ENCODE measurements at places on chromosomes 1 and 21.

DNA sequence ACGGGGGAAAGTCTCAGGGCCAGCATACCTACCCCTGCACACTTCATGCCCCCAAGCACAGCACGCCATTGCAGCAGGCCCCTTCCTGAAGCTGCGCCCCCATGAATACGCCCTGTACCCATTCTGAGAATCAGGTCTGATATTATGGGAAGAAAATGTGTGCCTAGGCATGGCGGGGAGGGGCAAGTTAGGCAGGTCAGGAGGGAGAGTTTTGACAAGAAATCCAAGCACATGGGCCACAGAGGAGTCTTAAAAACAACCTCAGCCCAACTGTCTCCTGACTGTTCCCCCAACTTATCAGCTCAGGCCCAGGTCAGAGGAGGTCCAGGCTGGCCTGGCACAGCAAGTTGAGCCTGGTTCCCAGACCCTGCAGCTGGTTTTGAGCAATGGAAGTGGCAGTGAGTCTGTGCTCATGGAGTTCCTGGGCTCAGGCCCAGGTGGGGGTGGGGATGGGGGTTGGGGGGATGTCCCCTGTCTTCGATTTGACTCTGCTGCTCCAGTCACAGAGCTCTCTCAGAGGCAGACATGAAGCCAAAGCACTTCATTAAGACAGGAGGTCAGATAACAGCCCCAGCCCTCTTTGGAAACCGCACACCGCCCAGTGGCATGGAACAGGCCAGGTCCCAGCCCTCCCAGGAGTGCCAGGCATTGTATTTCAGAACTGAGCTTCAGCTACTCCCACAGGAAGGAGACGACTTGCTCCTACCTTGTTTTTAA, 20.6 kb upstream of the BCAR3 start:
- H3K27me3 ChIP-seq = no peaks in the 10 kb centered on the region
- no peak overlapping the region for H3K4me3 ChIP-seq
- H3K36me3 ChIP-seq = no peaks in the 10 kb centered on the region
- no peak for DNase-seq
- H3K4me1 ChIP-seq = no peaks in the 10 kb centered on the region

- H3K27me3 ChIP-seq = no peaks in the 10 kb centered on the region
- H3K4me3 ChIP-seq = no peak overlapping the region
- no peaks in the 10 kb centered on the region for H3K36me3 ChIP-seq
- no peaks in the 10 kb centered on the region for H3K4me1 ChIP-seq
These were observed 179.8 kb downstream of the PHTF1 start for GRCh38 chr1:113579256-113580018.

GRCh38 chr1:182601416-182601786, 2.8 kb downstream of the RGS16 start:
- DNase-seq = peak; percentile 64
- no peaks in the 10 kb centered on the region for H3K36me3 ChIP-seq
- no peaks in the 10 kb centered on the region for H3K27me3 ChIP-seq
- peaks cover 12% of the 10 kb centered on the region for H3K4me1 ChIP-seq
- H3K4me3 ChIP-seq = no peak overlapping the region
- peak overlapping the region; percentile 4 for H3K27ac ChIP-seq

DNA sequence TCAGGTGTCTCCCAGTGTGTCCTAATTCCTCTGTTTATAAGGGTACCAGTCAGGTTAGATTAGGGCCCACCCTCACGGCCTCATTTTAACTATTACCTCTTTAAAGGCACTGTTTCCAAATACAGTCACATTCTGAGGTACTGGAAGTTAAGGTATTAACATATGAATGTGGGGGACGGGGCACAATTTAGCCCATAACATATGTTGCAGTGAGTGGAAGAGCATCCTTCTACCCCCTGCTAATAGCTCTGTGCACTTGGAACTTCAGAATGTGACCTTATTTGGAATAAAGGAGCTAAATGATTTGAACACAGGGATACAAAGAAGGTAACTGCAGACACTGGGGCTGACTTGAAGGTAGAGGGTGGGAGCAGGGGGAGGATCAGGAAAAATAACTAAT, 67.3 kb upstream of the ADGRL2 start:
- no peak overlapping the region for H3K4me3 ChIP-seq
- no peaks in the 10 kb centered on the region for H3K27me3 ChIP-seq
- H3K36me3 ChIP-seq = no peaks in the 10 kb centered on the region
- H3K4me1 ChIP-seq = no peaks in the 10 kb centered on the region
- no peak for DNase-seq
- no peak overlapping the region for H3K27ac ChIP-seq

DNA sequence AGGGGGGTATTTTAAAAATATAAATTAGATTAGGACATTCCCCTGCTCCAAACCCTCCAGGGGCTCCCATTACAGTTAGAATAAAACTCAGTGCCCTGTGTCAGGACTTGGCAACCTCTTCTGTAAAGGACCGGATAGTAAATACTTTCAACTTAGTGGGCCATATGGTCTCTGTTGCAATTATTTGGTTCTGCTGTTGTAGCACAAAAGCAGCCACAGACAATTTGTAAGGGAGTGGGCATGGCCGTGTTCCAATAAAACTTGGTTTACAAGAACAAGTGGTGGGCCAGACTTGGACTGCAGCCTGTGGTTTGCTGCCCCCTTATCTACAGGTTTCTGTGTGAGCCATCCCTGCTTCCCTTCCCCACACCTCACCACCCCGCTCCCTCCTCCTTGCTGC, 92.0 kb downstream of the ACTL8 start:
- H3K4me1 ChIP-seq = no peaks in the 10 kb centered on the region
- no peak overlapping the region for H3K4me3 ChIP-seq
- H3K27me3 ChIP-seq = no peaks in the 10 kb centered on the region

- no peaks in the 10 kb centered on the region for H3K36me3 ChIP-seq
- peaks cover 63% of the 10 kb centered on the region for H3K27me3 ChIP-seq
- H3K27ac ChIP-seq = no peak within 1 kb of the TSS
These were observed at the start of gene RNF207 for GRCh38 chr1:6205849-6206519. Gene RNF207, plus strand, starts transcription at chr1:6206119. Its CDS starts 417 bp downstream, at chr1:6206536.

- no peak overlapping the region for H3K27ac ChIP-seq
- no peak for DNase-seq
- no peaks in the 10 kb centered on the region for H3K36me3 ChIP-seq
- no peak overlapping the region for H3K4me3 ChIP-seq
These were observed 348.8 kb downstream of the HHAT start for GRCh38 chr1:210677533-210677932.

DNA sequence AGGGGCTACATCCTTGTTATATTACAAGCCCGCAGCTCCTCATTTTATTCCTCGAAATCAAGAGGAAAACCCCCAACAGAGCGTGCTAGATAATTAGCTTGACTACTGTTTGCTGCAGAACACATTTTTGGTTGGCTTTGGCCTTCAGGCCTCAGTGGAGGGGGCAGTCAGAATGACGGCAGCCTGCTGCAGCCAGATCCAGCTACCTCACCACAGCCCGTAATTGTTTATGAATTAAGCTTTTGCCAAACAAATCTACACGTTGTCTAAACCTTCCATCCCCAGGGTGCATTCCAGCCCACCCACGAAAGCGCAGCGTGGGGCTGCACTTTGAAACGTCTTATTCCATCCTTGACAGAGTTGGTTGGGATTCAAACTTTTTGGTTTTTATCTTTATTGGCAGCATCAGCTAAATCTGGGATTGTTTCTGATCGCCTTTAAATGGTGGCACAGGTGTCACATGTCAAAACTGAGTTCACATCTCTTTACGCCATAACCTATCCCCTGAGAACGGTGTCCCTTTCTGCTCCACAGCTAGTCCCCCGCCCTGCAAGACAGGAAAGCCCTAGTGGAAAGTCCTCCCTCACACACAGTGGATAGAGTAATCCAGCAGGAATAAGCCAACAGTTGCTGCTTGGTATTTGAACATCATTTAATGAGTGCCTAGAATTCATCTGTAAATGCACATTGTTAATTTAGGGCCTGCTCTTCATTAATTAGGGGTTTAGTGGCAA, 195.5 kb downstream of the LMO4 start:
- no peaks in the 10 kb centered on the region for H3K36me3 ChIP-seq
- DNase-seq = no peak
- no peak overlapping the region for H3K4me3 ChIP-seq
- no peak overlapping the region for H3K27ac ChIP-seq
- no peaks in the 10 kb centered on the region for H3K4me1 ChIP-seq

GRCh38 chr21:46459356-46460112, 843 bp downstream of the DIP2A start:
- no peak for DNase-seq
- H3K36me3 ChIP-seq = peaks cover 12% of the 10 kb centered on the region
- peaks cover 15% of the 10 kb centered on the region for H3K4me1 ChIP-seq

DNA sequence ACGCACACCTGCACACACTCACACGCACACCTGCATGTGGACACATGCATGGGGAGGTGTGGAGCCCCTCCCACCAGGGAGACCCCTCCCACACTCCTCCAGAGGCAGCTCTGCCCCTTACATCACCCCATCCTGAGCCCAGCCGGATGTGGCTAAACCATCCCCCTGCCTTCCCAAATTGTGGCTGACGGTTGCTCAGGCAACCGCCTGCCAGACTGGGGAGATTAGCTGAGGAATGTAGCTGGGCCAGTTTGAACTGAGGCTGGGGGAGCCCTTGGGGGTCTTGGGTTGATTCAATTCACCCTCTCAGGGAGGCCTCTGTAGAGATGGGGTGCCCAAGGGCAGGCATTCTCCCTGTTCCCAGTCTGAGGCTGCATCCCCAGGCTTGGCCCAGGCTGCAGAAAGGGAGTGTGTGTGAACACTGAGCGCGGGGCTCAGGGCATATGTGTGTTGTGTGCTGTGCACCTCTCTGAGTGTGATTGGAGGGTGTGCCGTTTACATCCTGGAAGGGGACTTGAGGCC, 12.9 kb downstream of the PTPRU start:
- no peak overlapping the region for H3K4me3 ChIP-seq
- H3K27me3 ChIP-seq = peaks cover 49% of the 10 kb centered on the region
- DNase-seq = no peak
- no peaks in the 10 kb centered on the region for H3K4me1 ChIP-seq
- no peak overlapping the region for H3K27ac ChIP-seq

DNA sequence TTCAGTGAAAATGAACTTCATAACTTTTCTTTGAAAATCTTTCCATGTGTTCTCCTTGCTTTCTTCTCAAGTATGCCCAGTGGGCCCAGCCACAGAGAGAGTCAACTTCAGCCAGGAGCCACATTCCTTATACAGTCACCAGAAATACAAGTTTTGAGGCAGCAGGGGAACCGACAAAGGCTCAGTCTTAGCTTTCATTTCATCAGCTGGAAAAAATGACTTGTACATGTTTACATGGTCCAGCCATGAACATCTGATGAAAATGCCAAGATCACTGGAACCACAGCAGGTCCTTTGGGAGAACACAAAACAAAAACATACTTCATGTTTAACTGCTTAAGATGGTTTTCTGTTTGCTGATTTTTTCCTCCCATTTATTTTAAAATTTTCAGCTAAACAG, 72.5 kb downstream of the SYDE2 start:
- no peaks in the 10 kb centered on the region for H3K27me3 ChIP-seq
- H3K4me1 ChIP-seq = no peaks in the 10 kb centered on the region
- H3K4me3 ChIP-seq = no peak overlapping the region
- H3K36me3 ChIP-seq = no peaks in the 10 kb centered on the region
- no peak overlapping the region for H3K27ac ChIP-seq
- DNase-seq = no peak

DNA sequence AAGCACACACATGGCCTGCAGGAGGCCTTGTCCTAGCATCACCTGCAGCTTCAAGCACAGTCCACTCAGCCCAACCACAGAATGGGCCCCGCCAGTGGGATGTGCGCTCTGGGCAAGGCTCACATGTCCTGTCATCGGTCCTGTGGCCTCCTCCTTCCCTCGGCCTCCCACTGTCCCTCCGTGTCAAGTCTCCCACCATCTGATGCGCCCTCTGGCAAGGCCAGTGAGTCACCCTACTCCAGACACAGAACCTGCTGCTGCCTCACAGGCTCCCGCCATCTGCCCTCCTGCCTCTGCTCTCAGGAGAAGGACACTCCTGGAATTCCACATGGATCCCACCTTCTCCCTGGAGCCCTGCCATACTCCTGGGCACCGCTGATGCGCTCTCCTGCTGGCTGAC, 14.2 kb downstream of the KCNAB2 start:
- H3K4me3 ChIP-seq = no peak overlapping the region
- H3K4me1 ChIP-seq = no peaks in the 10 kb centered on the region
- H3K27ac ChIP-seq = no peak overlapping the region
- H3K27me3 ChIP-seq = no peaks in the 10 kb centered on the region
- no peak for DNase-seq
- H3K36me3 ChIP-seq = peaks cover 36% of the 10 kb centered on the region

DNA sequence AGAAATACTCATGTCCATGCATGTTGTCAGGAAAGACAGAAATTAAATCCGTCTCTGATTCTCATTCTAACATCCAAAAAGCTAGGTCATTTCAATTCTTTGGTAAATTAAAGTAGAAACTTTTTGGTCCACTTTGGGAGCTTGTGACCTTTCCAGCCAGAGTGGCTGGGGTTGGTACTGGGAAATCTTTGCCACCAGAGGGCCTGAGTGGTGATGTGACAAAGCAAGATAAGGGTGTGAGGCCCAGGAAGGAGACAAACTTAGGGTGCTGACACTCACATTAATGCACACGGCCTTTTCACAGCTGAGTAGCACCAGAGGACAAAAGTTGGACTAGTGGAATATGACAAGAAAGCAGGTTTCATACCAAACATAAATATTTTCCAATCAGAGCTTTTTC, 144.3 kb downstream of the DNM3 start:
- no peaks in the 10 kb centered on the region for H3K4me1 ChIP-seq
- DNase-seq = no peak
- no peak overlapping the region for H3K4me3 ChIP-seq
- H3K36me3 ChIP-seq = no peaks in the 10 kb centered on the region
- H3K27me3 ChIP-seq = no peaks in the 10 kb centered on the region

GRCh38 chr21:42154237-42155044, 64.5 kb upstream of the ABCG1 start:
- DNase-seq = no peak
- peaks cover 42% of the 10 kb centered on the region for H3K27me3 ChIP-seq
- H3K4me1 ChIP-seq = peaks cover under 1% of the 10 kb centered on the region
- no peaks in the 10 kb centered on the region for H3K36me3 ChIP-seq

GRCh38 chr1:52127181-52128180, 14.4 kb upstream of the ZFYVE9 start:
- no peaks in the 10 kb centered on the region for H3K36me3 ChIP-seq
- H3K27ac ChIP-seq = no peak overlapping the region
- no peaks in the 10 kb centered on the region for H3K4me1 ChIP-seq
- no peak overlapping the region for H3K4me3 ChIP-seq

GRCh38 chr1:212621949-212622305, 13.4 kb downstream of the ATF3 start:
- no peak for DNase-seq
- no peak overlapping the region for H3K27ac ChIP-seq
- no peaks in the 10 kb centered on the region for H3K36me3 ChIP-seq
- H3K4me3 ChIP-seq = no peak overlapping the region
- no peaks in the 10 kb centered on the region for H3K27me3 ChIP-seq

- no peaks in the 10 kb centered on the region for H3K4me1 ChIP-seq
- peaks cover 50% of the 10 kb centered on the region for H3K36me3 ChIP-seq
- no peak overlapping the region for H3K27ac ChIP-seq
- H3K27me3 ChIP-seq = no peaks in the 10 kb centered on the region
These were observed 27.6 kb downstream of the USP33 start for GRCh38 chr1:77732090-77732489.

Measured in T-cell (primary cell).